ENCODE measurements at places on chromosomes 2 and 18.
A peak's percentile ranks its signal among the peaks of the same experiment; 100 is the strongest.

DNA sequence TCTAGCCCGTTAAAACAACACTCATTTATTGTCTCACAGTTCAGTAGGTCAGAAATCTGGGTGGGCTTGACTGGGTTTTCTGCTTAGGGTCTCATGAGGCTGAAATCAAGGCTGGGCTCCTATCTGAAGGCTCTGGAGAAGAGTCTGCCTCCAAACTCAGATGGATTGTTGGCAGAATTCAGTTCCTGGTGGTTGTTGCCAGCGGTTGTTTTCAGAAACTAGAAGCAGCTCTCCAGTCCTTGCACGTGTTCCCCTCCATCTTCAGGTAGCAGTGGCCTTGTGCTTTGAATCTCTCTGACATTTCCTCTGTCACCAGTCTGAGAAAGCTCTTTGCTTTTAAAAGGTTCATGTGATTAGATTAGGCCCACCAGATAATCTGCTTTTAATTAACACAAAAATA lies 20.1 kb upstream of the FN1 start:
- DNase-seq, result no peak

DNA sequence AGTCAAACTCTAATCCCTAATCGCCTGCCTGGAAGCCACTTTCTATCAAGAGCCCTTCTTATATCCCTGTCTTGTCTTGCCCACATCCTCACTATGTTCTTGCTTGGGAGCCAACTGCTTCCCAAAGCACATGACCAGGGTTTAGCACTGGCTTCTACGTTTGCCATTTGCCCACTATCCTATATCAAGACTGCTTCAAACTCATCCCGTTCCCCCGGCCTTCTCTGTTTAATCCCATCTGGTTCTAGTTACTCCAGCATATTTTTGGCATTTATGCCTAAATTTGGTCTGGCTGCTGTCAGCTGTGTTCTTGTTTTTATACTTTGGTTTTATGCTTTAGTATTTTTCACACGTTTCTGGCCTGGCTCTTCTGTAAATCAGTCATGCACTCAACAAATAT lies 40.2 kb downstream of the POLR1A start:
- DNase-seq, result no peak

- DNase-seq, result no peak
Measured at GRCh38 chr18:73168236-73168635, 300.4 kb upstream of the NETO1 start.

DNA sequence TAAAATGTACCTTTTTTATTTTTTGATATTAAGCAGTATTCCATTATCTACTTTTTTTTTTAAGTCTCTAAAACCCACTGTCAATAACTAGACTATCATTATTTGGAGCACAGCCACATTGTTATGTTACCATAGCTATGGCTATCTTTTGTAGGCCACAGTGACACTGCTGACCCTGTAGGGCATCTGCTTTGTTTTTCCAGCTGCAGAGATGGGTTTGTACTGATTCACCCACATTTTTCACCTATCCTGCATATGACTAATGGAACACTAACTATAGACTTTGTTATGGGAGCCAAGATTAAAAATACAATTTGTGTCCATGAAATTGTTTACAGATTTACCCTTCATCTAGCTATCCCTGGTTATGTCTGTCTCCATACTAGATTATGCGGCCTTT lies 21.6 kb upstream of the OTX1 start:
- DNase-seq, result no peak

DNA sequence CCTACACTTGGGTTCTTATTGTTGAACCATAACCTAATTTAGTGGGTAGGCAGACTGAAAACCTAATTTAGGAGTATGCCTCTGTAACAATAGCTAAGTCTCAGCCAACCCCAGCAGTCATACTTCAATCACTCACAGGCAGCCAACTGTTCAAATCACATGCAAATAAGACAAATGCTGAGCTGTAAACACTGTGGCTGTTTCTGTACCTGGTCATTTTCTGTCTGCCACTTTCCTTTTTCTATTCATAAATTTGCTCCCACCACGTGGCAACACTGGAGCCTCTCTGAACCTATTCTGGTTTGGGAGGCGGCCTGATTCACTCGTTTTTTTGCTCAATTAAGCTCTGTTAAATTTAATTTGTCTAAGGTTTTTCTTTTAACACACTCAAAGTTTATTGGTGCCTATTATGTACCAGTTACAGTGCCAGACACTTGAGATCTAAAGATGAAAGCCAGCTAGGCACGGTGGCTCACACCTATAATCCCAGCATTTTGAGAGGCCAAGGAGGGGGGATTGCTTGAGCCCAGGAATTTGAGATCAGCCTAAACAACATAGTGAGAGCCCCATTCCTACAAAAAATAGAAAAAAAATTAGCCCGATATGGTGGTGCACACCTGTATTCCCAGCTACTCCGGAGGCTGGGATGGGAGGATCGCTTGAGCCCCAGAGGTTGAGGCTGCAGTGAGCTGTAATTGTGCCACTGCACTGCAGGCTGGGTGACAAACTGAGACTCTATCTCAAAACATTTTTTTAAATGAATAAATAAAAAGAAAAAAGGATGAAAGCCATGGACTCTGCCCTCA lies 41.1 kb downstream of the THNSL2 start:
- no peak for DNase-seq

DNA sequence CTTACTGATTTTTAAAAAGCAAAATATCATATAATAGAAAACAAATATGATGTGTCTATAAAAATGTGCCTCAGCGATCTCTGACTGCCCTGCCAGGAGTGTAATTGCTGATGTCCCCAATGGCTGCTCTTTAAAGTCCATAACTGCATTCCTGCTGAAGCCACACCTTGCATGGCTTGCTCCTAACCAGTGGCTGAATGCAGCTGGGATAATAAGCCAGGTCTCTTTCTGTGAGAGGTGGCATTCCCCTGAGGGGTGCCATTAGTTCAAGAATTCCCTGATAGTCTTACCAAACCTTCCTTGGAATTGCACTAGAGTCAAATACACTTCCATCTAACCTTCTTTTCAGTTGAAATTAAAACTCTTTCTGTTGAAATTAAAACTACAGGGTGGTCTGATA lies 125.8 kb upstream of the ZNF804A start:
- DNase-seq, result peak; percentile 8

DNA sequence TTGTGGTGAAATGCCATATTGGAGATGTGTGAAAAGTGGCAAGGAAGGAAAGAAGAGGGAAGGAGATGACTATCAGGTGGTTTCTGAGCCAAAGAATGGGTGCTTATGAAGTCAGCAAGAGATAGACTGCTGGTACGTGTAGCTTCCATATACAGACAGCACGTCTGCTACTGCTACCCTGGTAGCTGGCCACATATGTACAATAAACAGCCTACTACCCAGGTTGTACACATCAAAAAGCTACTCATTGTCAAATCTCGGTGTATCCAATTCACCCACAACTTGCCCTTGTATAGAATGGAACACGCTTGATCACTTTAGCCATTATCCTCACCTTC lies 761.8 kb downstream of the LRRTM4 start:
- DNase-seq, result no peak

DNA sequence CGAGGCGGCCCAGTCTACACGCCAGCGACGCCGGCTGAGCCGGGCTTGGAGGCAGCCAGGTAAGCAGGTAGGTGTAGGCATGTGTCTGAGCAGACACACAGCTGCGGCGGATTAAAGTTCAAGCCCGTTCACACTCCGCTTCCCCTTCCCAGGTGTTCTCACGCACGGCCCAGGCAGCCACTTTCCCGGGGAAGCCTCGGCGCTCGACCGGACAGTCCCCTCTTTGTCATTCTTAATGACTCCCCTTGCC lies 367 bp downstream of the TGFA start:
- peak; percentile 31 for DNase-seq

DNA sequence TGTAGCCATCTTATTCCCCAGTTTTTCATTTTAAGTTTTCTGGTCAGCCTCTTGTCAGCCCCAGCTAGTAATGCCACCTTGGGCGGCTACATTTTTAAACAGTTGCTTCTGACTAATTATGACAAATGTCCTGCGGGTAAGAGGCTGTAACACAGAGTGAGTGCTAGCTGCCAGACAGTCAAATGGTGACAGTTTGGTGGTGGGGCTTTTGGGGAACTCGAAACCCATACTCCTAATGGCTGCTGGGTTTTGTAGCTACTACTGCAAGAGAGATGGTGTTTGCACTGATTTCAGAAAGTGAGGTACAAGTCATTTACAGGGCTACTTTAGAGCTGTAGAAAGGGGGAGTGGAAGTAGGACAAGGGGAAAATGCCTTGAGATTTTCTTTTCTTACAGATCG lies 48.2 kb downstream of the ZCCHC2 start:
- DNase-seq, result no peak

DNA sequence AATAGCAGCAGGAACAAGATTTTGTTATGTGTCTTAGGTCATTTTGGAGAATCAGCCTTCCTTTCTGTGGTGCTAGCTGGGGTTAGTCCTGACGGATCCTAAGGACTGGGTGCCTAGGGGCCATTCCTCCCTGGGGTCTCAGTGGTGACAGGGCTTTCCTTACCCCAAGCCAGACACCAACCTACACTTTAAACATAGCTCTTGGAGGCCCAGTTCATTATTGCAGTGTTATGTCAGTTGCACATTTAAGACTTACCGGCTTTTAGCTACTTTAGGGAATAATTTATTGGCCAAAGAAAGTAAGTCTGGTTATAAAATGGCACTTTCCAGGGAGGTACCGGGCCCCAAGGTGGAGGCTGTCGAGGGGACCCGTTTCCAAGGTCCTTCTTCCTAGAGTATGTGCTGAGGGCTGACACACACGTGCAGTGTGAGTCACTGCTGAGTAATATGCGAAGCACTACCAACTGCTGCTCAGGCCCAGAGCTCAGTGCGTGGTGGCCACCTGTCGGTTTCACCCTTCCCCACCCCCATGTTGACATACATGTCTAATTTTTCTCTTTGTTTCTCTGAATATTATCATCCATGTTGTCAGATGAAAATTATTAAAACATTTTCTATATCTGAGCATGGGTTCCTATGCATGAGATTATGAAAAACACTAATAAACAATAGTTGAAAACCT lies 37.0 kb upstream of the GRHL1 start:
- DNase-seq, result no peak

- no peak for DNase-seq
Measured at GRCh38 chr2:134648586-134648985, 70.2 kb downstream of the TMEM163 start.

GRCh38 chr2:113240915-113241911 lies 37.5 kb downstream of the PAX8 start:
- DNase-seq, result no peak

- no peak for DNase-seq
Measured at GRCh38 chr2:172704072-172704936, 31.3 kb upstream of the RAPGEF4 start.

- no peak for DNase-seq
Measured at GRCh38 chr2:3379339-3379646, 201 bp upstream of the TRAPPC12 start.

DNA sequence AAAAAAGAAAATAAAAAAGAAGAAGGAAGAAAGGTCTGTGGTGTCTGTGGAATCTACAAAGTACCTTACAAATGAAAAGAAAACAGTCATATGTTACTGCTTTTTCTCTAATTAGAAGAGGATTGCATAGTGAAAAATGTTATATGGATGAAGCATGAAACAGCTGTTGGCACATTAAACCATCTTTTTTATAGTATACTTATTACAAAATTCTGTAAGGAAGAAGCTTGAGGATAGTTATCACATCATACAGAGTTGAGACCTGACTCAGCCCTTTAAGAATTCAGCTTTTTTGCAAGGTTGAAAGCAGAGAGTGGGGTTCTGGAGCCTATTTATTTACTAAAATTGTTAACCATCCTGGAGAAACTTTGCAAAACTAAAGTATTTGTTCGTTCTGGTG lies 222.7 kb downstream of the PHLPP1 start:
- DNase-seq, result no peak

DNA sequence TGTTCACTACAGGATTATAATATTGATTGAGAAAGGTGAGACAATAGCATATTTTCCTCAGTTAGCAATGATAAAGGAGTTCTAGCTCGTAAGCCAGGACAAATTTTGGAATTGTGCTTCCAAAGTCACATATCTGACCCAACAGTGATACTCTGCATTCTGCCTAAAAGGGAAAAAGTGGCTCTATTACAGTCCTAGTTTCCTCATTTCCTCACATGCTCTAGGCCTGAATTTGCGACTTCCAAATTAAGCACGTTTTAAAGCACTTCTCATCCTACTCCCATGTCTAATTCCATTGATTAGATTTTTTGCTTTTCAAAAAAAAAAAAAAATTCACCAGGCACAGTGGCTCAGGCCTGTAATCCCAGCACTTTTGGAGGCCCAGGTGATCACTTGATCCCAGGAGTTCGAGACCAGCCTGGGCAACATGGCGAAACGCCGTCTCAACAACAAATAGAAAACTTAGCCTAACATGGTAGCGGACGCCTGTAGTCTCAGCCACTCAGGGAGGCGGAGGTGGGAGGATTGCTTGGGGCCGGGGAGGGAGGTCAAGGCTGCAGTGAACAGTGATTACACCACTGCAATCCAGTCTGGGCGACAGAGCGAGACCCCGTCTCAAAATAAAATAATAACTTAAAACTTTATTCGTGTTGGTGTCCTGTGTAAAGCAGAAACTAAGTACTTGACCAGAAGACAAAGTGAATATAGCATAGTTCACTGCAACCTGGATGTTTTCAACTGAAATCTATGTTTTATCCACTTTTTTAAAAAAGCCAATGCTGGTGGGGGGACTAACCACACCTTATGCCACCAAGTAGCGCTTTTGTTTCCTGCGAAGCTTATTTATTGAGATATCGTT lies 1.5 kb downstream of the ESCO1 start:
- DNase-seq, result no peak

- no peak for DNase-seq
Measured at GRCh38 chr18:51751901-51752300, 554.4 kb upstream of the MEX3C start.

DNA sequence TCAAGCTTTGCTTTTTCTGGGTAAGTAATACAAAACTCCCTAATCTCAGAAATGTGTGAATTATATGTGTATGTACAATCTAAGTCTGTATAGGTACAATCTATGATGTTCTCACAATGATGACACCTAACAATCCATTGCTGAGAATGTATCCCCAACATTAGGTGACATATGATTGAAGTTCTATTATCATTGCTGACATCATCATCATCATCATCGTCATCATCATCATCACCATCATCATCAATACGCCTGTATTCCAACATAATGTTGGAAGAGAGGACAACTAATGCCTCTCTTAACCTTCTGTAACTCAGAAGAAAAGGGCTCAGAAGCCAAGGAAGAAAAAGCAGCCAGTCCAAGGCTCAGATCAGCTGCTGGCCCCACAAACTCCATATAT lies 84.2 kb upstream of the FBXO11 start:
- no peak for DNase-seq

Data from NCI-H1930 (cell line).